Esophagus squamous epithelium (tissue), 5 donors: ENCODE measurements at places on chromosomes 2 and 18. TPM values are rescaled to one million over a fixed set of nuclear protein-coding genes. Genes with fewer than 3 reads are reported as not detected.

The SAG gene
- not detected for total RNA-seq

The SULT1C2 gene
- total RNA-seq: not detected

The UGT1A6 gene
- 64.2 TPM for total RNA-seq

The NOSTRIN gene
- total RNA-seq: 15.6 TPM

The CD8B gene
- 5.5 TPM for total RNA-seq

The ZNF396 gene
- total RNA-seq: 0.18 TPM

DNA sequence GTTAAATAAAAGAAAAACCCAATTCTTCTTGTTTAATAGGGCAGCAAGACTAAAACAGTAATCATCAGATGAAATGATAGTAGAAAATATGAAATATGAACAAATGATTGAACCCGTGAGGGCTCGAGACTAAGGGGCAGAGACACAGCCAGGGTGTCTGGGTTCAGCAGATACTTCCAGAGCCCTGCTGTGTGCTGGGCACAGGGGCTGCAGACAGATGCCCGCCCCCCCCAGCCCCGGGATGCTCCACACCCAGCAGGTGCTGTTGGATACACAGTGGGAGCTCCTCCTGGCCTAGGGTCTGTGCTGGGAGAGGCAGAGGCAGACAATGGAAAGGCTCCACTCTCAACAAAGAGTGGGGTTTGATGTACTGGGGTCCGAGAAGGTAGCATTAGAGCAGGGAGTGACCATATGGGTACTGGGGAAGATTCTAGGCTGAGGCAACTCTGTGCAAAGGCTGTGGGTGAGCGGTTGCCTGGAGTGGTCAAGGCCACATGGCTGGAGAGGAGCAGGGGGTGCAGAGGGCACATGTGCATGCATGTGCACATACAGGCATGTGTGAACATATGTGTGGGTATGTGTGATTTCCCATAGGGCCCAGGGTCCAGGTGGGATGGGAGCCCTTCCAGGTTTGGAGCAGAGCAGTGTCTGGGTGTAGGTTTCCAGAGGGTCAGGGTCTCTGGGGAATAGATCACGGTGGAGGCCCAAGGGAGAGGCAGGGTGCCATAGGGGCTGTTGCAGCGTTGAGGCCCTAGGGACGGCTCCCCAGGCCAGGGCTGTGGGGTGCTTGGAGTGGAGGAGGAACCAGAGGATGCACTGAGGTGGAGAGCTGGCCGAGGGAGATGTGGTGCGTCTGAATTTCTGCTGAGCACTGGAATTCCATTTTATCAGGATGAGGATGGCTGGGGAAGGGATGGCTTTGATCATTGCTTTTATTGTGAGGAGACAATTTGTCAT lies 36.7 kb downstream of the LDLRAD4 start:
- H3K4me1 ChIP-seq: peaks cover 5% of the 10 kb centered on the region
- no peak for DNase-seq
- H3K4me3 ChIP-seq: no peak overlapping the region
- H3K36me3 ChIP-seq: no peaks in the 10 kb centered on the region

- no peaks in the 10 kb centered on the region for H3K36me3 ChIP-seq
- H3K4me1 ChIP-seq: no peaks in the 10 kb centered on the region
- no peak overlapping the region for H3K27ac ChIP-seq
These were observed 147.7 kb downstream of the PPP1R1C start for GRCh38 chr2:182133195-182133891.

- H3K36me3 ChIP-seq: no peaks in the 10 kb centered on the region
- no peak for DNase-seq
- H3K27ac ChIP-seq: no peak overlapping the region
- no peaks in the 10 kb centered on the region for H3K27me3 ChIP-seq
- no peaks in the 10 kb centered on the region for H3K4me1 ChIP-seq
These were observed 20.1 kb downstream of the DOCK10 start for GRCh38 chr2:225022188-225022587.

DNA sequence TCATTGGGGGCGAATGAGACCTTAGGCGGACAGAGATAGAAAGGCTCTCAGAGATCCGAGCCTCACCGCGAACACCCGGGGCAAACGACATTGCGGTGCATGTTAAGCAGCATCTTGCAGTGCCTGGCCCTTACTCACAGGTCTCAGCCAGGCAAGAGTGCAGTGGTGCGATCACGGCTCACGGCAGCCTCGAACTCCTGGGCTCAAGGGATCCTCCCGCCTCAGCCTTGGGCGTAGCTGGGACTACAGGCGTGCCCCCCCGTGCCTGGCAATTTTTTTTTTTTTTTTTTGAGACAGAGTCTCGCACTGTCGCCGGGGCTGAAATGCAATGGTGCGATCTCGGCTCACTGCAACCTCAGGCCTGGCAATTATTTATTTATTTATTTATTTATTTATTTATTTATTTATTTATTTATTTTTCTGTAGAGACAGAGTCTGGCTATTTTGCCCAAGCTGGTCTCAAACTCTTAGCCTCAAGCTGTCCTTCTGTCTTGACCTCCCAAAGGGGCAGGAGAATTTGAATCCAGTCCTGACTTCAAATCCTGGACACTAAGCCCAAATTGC lies 1.3 kb downstream of the LAMA3 start:
- no peak overlapping the region for H3K27ac ChIP-seq
- H3K4me1 ChIP-seq: peaks cover 48% of the 10 kb centered on the region
- peak overlapping the region; percentile 64 for H3K4me3 ChIP-seq
- DNase-seq: no peak
